A673 (cell line): ENCODE measurements at places on chromosomes 7 and 10. TPM values are rescaled to one million over a fixed set of nuclear protein-coding genes. Genes with fewer than 3 reads are reported as not detected.

The CLDN12 gene
- 32.9 and 35.1 TPM in 2 replicates for total RNA-seq

The PLAC9 gene
- total RNA-seq: not detected in 2 replicates

The SPDYE8 gene
- total RNA-seq: not detected in 2 replicates

The ETV1 gene
- 60.1 and 84.1 TPM in 2 replicates for total RNA-seq
